ENCODE measurements at places on chromosomes 5 and 9. TPM values are rescaled to one million over a fixed set of nuclear protein-coding genes. Genes with fewer than 3 reads are reported as not detected.

The SHOC1 gene
- total RNA-seq, result 0.10 TPM

The DRD1 gene
- total RNA-seq, result 1.0 TPM

The ACTBL2 gene
- not detected for total RNA-seq

The PCDHGA10 gene
- 0.69 TPM for total RNA-seq

The REEP2 gene
- 6.5 TPM for total RNA-seq

The MLANA gene
- not detected for total RNA-seq

The TMEFF1 gene
- total RNA-seq, result 2.2 TPM

The SLC36A3 gene
- total RNA-seq, result not detected

The MEGF9 gene
- total RNA-seq, result 6.3 TPM

The OBP2B gene
- not detected for total RNA-seq

The NR2F1 gene
- total RNA-seq, result 49.5 TPM
